ENCODE measurements at places on chromosomes 5 and 9.
A peak's percentile ranks its signal among the peaks of the same experiment; 100 is the strongest.

DNA sequence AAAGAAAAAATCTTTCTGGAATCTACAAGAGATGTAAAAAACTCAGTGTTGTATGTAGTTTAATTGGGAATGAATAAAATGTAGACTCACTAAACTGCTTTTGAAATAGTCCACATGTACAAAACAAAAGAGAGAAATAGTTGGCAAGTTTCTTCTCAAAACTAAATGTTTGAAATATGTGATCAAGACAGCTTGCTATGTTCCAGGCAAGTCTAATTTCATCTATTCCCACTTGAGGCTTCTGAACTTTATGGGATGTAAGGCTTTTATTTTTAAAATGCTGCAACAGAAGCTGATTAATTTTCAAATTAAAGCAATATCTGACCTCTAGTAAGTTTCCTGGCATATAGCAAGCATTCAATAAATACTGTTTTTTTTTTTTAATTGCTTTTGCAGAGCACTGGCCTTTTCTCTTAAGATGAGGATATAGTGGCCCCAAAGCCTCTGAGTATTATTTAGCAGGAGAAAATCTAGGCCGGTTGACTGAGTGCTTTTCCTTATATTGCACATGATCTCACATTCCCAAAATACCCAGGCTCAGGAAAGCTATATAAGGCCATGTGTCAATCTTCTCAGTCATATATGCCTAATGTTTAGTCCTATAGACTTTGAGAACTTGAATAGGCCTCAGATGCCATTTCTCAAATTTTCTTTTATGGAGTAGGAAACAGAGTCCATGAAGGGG lies 183.2 kb downstream of the NTRK2 start:
- DNase-seq: no peak

GRCh38 chr9:105127863-105128220 lies 116.6 kb upstream of the SLC44A1 start:
- DNase-seq: peak; percentile 72

GRCh38 chr5:146296245-146296644 lies 42.4 kb upstream of the POU4F3 start:
- DNase-seq: no peak

GRCh38 chr9:126395439-126396212 lies 69.0 kb downstream of the MVB12B start:
- no peak for DNase-seq

DNA sequence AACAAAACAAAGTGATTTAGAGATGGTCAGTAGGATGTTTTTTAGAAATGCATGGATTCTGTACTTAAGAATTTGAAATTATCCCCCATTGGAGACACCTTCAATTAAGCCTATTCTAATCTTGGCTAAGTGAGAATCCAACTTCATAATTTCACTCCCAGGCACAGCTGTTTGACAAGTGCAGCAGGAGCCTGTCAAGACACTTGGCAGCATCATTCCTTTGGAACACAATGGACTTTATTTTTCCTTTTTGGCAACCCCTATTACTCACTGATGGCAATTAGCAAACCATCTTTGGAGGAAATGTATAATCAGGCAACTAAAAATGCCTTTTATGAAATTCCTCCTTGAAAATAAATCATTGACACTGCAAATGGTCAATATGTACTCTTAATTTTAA lies 194.7 kb downstream of the GLIS3 start:
- no peak for DNase-seq

GRCh38 chr9:89532478-89532877 lies 34.6 kb upstream of the SEMA4D start:
- DNase-seq: no peak

DNA sequence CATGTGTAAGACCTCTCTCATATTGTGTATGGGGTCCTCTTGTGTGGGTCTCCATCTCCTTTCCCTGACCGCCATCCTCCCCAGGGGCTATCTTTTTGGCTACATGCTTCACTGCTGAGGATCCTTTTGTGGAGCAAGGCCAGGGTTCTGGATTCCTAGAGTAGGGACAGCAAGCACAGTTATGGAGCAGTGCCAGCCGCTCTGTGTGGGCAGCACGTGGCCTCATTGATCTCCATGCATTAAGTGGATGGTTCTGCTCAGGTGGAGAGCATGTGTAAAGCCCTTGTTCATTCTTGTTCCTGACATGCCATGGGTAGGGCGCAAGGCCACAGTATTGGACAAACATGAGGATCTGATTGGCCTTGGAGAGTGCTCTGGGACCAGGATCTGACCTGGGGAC lies 8.9 kb downstream of the PHF2 start:
- DNase-seq: no peak

DNA sequence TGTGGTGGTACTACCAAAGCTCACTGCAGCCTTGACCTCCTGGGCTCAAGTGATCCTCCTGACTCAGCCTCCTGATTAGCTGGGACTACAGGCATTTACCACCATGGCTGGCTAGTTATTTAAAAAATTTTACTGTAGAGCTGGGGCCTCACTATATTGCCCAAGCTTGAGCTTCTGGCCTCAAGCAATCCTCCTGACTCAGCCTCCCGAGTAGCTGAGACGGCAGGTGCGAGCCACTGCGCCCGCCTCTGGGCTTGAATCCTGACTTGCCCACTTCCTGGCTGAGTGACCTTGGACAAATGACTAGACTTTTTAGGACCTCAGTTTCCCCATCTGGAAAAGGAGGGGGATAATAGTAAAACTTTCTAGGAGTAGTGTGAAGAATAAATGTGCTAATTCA lies 32.1 kb downstream of the NCS1 start:
- DNase-seq: no peak
